Upper lobe of left lung (tissue), 6 donors: ENCODE measurements at places on chromosomes 12 and 14. TPM values are rescaled to one million over a fixed set of nuclear protein-coding genes. Genes with fewer than 3 reads are reported as not detected.

Gene TAPBPL
- total RNA-seq, result 56.6 TPM

Gene FAM90A1
- total RNA-seq, result not detected

GRCh38 chr12:70317781-70318180 is 48.3 kb upstream of the KCNMB4 start:
- DNase-seq, result no peak
- H3K27me3 ChIP-seq, result no peaks in the 10 kb centered on the region
- H3K36me3 ChIP-seq, result no peaks in the 10 kb centered on the region
- peaks cover 11% of the 10 kb centered on the region for H3K4me1 ChIP-seq

DNA sequence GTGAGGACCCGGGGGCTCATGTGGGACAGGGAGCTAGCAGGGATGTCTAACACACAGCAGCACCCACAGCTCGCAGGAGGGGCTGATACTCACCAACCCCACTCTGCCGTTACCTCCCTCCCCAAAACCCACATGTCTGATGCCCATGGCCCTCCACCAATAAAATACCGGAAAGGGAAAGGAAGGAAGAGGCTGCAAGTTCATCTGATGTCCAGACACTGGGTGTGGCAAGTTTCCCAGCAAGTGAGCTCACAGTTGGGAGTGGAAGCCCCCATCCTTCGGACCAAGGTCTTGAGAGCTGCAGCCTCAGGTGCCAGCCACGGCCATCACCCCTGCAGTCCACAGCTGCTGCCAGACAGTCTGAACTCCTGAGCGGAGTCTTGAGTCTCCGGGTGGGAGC is 39.3 kb upstream of the DIO3 start:
- no peaks in the 10 kb centered on the region for H3K36me3 ChIP-seq
- no peak overlapping the region for H3K4me3 ChIP-seq
- no peak for DNase-seq
- H3K27ac ChIP-seq, result peak overlapping the region; percentile 79

GRCh38 chr12:31008961-31009840 is 64.5 kb upstream of the DDX11 start:
- H3K4me1 ChIP-seq, result no peaks in the 10 kb centered on the region
- no peak for DNase-seq
- H3K4me3 ChIP-seq, result no peak overlapping the region
- no peaks in the 10 kb centered on the region for H3K27me3 ChIP-seq

DNA sequence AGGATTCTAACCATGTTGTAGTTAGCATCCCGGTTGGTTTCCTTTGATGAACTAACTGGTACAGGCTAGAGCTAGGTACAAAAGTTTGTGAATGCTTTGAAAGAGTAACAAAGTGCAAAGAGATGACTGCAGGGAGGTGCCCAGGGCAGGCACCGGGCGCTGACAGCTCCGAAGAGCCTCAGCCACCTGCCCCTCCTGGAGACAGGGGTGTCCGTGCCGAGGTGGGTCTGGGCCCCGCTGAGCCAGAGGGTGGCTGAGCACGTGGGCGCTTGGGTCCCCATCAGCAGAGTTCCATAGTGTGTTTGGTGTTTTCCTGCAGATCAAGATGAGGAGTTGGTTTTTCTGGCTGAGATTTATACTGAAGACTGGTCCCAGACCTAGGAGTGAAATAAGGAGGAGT is 19.9 kb downstream of the PRKAB1 start:
- H3K4me1 ChIP-seq, result peaks cover 6% of the 10 kb centered on the region
- H3K36me3 ChIP-seq, result no peaks in the 10 kb centered on the region
- no peak overlapping the region for H3K4me3 ChIP-seq
- no peak overlapping the region for H3K27ac ChIP-seq
- DNase-seq, result no peak

DNA sequence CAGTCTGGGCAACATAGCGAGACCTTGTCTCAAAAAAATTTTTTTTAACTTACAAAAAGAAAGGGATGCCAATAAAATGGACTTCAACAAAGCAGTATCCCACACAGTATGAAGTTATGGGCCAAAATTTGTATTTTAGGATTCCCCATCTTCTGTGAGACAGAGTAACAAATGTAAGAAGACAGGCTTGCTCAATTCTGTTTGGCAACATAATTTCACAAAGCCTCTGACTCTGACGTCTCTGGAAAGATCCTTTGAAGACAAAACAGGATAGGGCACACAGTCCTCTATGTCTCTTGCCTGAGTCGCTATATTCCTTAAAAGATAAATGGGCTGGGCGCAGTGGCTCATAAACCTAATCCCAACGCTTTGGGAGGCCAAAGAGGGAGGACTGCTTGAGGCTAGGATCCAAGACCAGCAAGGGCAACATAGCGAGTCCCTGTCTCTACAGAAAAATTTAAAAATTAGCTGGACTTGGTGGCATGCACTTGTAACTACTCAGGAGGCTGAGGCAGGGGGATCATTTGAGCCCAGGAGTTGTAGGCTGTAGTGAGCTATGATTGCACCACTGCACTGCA is 1.1 kb upstream of the HOMEZ start:
- peaks cover 23% of the 10 kb centered on the region for H3K4me1 ChIP-seq
- no peaks in the 10 kb centered on the region for H3K27me3 ChIP-seq
- H3K36me3 ChIP-seq, result no peaks in the 10 kb centered on the region
- H3K27ac ChIP-seq, result peak overlapping the region; percentile 90

- H3K36me3 ChIP-seq, result no peaks in the 10 kb centered on the region
- no peaks in the 10 kb centered on the region for H3K27me3 ChIP-seq
- H3K4me1 ChIP-seq, result peaks cover 68% of the 10 kb centered on the region
- H3K27ac ChIP-seq, result peak overlapping the region; percentile 100
Measured at GRCh38 chr14:77046721-77047120, 18.2 kb upstream of the IRF2BPL start.
